Glomerular endothelial cell (primary cell): ENCODE measurements at places on chromosomes 7 and 10. TPM values are rescaled to one million over a fixed set of nuclear protein-coding genes. Genes with fewer than 3 reads are reported as not detected.

- no peak for DNase-seq
These were observed 409.7 kb upstream of the NFE2L3 start for GRCh38 chr7:25742316-25742715.

DNA sequence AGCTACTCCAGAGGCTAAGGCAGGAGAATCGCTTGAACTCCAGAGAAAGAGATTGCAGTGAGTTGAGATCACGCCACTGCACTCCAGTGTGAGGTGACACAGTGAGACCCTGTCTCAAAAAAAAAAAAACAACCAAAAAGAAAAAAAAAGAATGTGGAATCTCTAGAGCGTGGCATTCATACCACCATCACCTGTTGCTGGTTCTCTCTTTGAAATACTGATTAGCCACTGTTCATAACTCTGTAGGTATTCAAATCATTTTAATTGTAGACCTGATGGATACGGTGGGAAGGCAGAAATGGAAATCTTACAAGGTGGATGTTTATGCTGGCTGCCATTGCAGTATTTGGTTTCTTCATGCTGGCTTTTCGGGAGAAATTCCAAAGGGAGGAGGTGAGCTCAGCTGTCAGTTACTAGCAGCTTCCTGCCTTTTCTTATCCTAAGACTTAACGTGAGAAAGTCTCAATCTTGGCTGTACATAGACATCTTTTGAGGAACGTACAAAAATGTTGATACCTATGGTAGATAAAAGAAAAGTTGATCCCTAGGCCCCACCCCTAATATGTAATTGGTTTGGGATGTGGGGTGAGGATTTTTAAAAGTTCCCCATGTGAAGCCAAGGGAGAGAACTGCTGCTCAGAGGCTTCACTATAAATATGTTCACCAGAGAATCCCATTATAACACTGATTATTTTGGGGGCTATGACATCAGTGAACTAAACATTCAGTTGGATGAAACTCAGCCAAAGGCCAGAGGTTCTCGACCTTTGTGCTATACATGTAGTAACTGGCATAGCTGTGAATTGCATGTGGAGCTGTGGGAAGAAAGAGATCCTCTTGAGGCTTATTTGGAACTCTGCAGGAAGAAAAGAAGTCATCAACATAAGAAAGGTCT is 26.9 kb upstream of the MKLN1 start:
- DNase-seq = no peak

DNA sequence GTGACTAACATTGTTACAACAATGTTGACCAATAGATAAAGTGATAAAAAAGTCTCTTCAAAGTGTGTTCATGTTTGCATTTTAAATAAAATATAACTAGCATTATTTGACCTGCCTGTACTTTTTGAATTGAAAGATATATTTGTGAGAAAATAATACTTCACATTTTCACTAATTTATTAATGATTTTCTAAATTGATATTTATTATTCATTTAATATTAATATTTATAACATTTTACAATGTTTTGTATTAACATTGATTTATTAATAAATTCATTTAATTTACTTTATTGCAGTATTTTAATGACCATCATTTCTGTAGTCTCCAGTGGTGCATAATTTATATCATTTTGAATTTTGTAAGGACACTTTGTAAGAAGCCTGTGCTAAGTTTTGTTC is 150.0 kb upstream of the BET1 start:
- no peak for DNase-seq

DNA sequence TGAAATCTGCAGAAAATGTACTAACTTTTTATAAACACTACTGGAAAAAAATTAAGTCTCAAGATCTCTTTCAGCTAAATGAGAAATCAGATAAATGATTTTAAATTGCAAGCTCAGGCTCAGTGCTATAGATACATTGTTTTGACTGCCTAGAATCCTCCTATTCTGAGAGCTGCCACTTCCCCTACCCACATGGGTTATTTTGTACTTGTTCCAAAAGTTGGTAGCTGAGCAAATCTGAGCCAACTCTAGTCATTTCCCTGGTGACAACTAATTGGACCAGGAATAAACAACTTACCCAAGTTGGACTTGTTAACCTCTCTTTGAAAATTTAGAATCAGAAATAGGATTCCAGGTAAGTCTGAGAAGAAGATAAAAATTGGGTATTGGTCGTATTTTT is 202.1 kb downstream of the MBL2 start:
- no peak for DNase-seq

GRID1 gene
- total RNA-seq = 0.12 and 0.34 TPM in 2 replicates
